ENCODE measurements at places on chromosomes 12 and 14.

GRCh38 chr12:13251521-13251920 is 55.0 kb downstream of the EMP1 start:
- no peak for DNase-seq

GRCh38 chr14:105529319-105529568 is 2.9 kb downstream of the TMEM121 start:
- no peak for DNase-seq

DNA sequence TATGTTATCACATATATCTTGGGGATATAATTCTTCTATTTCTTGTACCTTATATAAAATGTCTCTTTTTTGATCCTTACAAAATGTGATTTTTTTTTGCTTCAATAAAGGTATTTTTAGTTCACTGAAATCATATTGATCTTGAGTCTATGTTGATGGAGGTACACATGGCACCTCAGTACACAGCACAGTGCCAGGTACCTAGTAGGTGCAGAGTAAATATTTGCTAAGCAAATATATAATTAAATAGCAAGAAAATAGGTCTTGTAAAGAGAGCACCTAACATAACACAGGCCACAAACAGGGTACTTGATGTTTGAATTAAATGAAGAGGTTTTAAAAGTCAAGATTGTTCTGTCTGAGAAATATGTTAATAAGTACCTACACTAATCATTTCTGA is 69.7 kb downstream of the CIT start:
- no peak for DNase-seq

- peak; percentile 78 for DNase-seq
Measured at GRCh38 chr12:53006810-53007309, 604 bp downstream of the EIF4B start.

DNA sequence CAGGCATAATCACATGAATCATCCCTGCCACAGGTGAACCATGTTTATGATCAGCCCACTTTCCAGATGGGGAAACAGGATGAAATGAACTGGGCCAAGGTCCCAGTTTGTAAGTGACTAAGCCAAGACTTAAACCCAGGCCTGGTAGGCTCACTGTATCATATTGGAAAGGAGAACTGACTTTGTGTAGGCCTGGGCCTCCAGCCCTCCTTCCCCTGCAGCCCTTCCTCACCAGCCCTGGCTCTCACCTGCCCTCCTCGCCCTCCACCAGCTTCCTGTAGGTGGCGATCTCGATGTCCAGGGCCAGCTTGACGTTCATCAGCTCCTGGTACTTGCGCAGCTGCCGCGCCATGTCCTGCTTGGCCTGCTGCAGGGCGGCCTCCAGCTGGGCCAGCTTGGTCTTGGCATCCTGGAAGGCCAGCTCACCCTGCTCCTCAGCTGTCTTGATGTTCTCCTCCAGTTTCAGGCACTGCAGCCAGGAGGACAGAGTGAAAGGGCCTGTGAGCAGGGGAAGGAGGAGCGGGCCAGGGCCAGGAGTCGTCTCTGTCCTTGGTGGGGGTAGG is 19.8 kb downstream of the KRT80 start:
- DNase-seq = no peak

- no peak for DNase-seq
Measured at GRCh38 chr12:38892087-38892786, 13.2 kb downstream of the CPNE8 start.

- no peak for DNase-seq
Measured at GRCh38 chr12:105864901-105865300, 273.9 kb downstream of the NUAK1 start.

DNA sequence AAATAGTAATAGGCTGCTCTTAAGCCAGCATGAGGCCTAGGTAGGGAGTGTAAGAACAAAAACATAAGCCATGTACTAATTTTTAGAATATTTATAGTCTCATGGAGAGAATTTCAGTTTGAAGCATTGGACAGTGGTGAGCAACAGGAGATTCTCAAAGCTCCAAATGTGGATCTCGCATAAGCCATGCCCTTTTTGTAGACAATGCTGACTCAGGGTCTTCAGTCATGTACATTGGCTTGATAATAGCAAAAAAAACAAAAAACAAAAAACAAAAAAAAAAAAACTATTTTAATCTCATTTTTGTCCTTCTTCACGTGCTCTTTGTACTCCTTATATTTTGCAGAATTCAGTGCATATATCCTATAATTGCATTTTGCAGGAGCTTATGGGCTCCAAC is 402.9 kb downstream of the TMTC2 start:
- no peak for DNase-seq

DNA sequence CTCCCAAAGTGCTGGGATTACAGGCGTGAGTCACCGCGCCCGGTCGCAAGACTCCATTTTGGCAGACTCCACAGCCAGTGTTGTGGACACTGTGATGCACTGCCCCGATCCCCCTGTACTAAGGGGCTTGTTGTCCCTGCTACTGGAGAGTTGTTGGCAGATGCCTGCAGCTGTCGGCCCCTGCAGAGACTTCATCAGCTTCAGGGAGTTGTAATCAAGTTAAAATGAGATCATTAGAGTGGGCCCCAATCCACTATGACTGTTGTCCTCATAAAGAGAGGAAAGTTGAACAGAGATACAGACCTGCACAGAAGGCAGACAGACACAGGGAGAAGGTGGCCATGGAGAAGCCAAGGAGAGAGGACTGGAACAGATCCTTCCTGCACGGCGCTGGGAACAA is 23.7 kb upstream of the TUBA1A start:
- no peak for DNase-seq

GRCh38 chr14:26381405-26381804 is 216.4 kb downstream of the NOVA1 start:
- DNase-seq = no peak

- DNase-seq = no peak
Measured at GRCh38 chr14:28765169-28765830, 1.3 kb upstream of the FOXG1 start.

GRCh38 chr14:24274101-24274543 is 2.7 kb upstream of the RABGGTA start:
- DNase-seq = peak; percentile 51

DNA sequence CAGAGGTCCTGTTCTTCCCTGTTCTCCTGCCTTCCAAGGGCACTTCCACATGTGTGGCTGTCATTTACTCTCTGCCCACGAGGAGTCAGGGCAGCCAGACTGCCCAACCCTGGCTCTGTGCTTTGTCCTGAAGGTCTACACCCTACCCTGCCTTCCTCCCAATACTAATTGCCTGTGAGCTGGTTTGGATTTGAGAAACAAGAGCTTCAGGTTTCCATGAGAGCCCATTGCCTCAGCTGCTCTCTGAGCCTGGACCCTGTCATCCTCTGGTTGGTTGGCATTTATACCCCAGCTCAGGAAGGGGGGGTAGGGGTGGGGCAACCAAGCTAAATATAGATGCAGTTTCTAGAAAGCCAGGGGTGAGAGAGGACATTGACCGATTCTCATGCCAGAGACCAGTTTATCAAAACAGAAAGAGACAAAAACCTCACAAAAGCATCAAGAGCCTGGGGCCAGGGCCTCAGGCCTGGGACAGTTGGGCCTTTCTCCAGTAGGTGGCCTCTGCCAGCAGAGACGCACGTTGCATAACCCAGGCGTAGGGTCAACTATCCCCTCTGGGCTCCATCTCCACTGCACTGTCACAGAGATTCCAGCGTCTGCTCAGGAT is 34.5 kb downstream of the VDR start:
- DNase-seq = peak; percentile 16

GRCh38 chr12:115384391-115384790 is 700.4 kb upstream of the TBX3 start:
- DNase-seq = no peak

- no peak for DNase-seq
Measured at GRCh38 chr14:105063056-105063455, 2.2 kb downstream of the GPR132 start.

- no peak for DNase-seq
Measured at GRCh38 chr12:102513272-102513671, 32.9 kb upstream of the IGF1 start.

Measured in CD4-positive, alpha-beta T cell treated with Interleukin-6 for 4 hours (primary cell).